ENCODE measurements at places on chromosomes 16 and 17. TPM values are rescaled to one million over a fixed set of nuclear protein-coding genes. Genes with fewer than 3 reads are reported as not detected.

GRCh38 chr17:80746262-80746935 is 201.8 kb downstream of the RPTOR start:
- no peaks in the 10 kb centered on the region for H3K4me1 ChIP-seq
- H3K4me3 ChIP-seq: no peak overlapping the region
- DNase-seq: no peak
- H3K36me3 ChIP-seq: no peaks in the 10 kb centered on the region
- no peak overlapping the region for H3K27ac ChIP-seq

The ARHGAP23 gene
- 53.8 TPM for total RNA-seq

GRCh38 chr17:55114283-55114682 is 145.7 kb downstream of the STXBP4 start:
- no peaks in the 10 kb centered on the region for H3K4me1 ChIP-seq
- no peaks in the 10 kb centered on the region for H3K36me3 ChIP-seq
- no peaks in the 10 kb centered on the region for H3K27me3 ChIP-seq
- no peak overlapping the region for H3K4me3 ChIP-seq

DNA sequence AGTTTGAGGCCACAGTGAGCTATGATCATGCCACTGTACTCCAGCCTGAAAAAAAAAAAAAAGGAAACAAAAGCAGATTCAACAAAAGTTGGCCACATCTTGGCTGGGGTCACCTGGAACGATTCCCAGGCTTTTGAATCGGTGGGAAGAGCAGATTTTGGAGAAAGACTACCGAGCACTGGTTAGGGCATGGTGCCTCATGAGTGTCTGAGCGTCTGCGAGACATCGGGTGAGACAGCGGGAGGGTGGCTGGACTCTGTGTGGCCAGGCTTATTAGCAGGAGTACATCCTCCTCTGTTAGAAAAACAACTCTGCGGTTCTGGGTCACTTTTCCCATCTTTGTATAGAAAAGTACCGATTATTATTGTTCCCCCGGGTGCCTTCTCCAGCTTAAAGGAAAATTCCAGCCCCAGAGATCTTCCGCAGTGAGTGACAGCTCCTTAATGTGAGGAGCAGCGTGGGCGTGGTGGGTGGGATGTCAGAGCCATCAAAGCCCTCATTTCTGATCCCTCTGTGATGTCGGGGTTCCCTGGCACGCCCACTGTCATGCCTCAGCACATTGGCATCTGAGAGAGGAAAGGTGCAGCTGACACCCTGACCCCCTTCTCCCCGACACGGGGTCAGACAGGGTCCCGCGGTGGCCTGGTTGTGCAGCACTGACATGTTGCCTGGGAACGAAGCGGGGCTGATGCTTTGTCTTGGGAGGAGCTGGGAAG is 6.9 kb downstream of the RGS9 start:
- DNase-seq: no peak
- no peak overlapping the region for H3K27ac ChIP-seq
- H3K27me3 ChIP-seq: no peaks in the 10 kb centered on the region
- H3K4me1 ChIP-seq: no peaks in the 10 kb centered on the region

- no peak for DNase-seq
- no peak overlapping the region for H3K4me3 ChIP-seq
- no peak overlapping the region for H3K27ac ChIP-seq
- H3K36me3 ChIP-seq: no peaks in the 10 kb centered on the region
- peaks cover 10% of the 10 kb centered on the region for H3K4me1 ChIP-seq
These were observed 52.2 kb downstream of the TBC1D16 start for GRCh38 chr17:79983456-79983855.

The KRTAP2-2 gene
- not detected for total RNA-seq

GRCh38 chr16:56401482-56401881 is 23.9 kb downstream of the AMFR start:
- no peak for DNase-seq
- peaks cover 44% of the 10 kb centered on the region for H3K36me3 ChIP-seq
- no peaks in the 10 kb centered on the region for H3K4me1 ChIP-seq
- H3K27me3 ChIP-seq: no peaks in the 10 kb centered on the region
- no peak overlapping the region for H3K4me3 ChIP-seq

The TBX4 gene
- not detected for total RNA-seq

The AIPL1 gene
- not detected for total RNA-seq

DNA sequence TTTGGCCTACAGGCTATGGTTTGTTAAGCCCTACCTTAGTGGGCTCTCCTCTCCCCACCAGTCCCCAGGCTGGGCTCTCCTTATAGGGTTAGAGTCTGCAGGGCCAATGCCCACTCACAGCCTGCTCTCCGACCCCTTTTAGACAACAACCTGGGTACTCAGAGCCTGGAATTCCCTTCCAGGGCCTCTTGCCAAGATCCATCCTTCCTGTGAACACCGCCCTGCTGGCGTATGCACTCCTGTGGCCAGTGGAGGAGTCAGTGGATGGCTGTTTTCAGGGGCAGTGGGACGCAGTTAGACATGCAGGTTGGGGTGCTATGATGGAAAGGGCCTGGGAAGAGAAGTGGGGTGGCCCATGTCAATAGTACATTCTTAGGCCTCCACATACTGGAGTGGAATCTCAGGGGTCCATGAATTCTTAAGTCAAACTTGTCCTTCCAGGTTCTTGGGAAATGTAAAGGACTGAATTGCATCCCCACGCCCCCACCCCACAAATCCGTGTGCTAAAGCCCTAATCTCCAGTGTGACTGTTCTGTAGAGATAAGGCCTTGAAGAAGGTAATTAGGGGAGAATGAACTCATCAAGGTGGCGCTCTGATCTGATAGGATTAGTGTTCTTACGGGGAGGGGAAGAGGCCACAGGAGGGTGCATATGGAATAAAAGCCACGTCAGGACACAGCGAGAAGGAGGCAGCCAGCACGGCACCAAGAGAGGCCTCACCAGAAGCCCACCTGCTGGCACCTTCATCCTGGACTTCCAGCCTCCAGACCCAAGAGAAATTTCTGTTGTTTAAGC is 81.6 kb upstream of the CACNG5 start:
- H3K27ac ChIP-seq: no peak overlapping the region
- no peak overlapping the region for H3K4me3 ChIP-seq
- H3K36me3 ChIP-seq: no peaks in the 10 kb centered on the region
- DNase-seq: no peak
- no peaks in the 10 kb centered on the region for H3K27me3 ChIP-seq
- H3K4me1 ChIP-seq: no peaks in the 10 kb centered on the region

DNA sequence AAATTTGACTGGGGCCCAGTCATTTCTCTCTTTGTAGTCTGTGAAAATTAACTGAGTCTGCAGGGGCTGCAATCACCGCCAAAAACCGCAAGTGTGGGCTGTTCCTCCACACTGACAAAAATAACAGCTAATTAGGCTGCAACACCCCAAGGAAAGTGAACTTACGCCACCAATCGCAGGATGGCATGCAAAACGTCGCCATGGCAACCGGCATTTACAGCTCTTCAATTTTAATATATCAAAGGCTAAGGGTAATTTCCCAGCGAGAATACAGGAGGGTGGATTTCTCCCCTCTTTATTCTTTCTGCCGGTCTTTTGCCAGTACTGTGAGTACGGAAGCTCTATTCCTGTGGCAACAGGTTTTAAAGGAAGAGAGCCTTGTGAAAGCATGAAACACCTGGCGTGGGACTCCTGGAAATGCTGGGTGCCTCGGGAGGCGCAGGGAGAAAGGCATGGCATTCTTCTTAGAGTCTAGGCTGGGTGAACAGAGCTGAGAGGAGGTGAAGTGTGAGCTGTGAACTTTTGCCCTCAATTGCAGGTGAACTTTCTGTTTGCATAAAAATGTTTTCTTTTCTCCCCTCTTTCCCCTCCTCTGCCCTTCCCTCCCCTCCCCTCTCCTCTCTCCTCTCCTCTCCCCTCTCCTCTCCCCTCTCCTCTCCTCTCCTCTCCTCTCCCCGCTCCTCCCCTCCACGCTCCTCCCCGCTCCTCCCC is 399.7 kb downstream of the XYLT1 start:
- H3K27me3 ChIP-seq: no peaks in the 10 kb centered on the region
- H3K27ac ChIP-seq: no peak overlapping the region
- peak; percentile 75 for DNase-seq
- no peak overlapping the region for H3K4me3 ChIP-seq
- no peaks in the 10 kb centered on the region for H3K4me1 ChIP-seq

The HSPB9 gene
- not detected for total RNA-seq

The UTP18 gene
- 31.1 TPM for total RNA-seq

GRCh38 chr16:79009896-79010295 is 590.6 kb downstream of the MAF start:
- peak; percentile 3 for DNase-seq
- H3K4me1 ChIP-seq: no peaks in the 10 kb centered on the region
- H3K27ac ChIP-seq: no peak overlapping the region
- H3K27me3 ChIP-seq: no peaks in the 10 kb centered on the region

DNA sequence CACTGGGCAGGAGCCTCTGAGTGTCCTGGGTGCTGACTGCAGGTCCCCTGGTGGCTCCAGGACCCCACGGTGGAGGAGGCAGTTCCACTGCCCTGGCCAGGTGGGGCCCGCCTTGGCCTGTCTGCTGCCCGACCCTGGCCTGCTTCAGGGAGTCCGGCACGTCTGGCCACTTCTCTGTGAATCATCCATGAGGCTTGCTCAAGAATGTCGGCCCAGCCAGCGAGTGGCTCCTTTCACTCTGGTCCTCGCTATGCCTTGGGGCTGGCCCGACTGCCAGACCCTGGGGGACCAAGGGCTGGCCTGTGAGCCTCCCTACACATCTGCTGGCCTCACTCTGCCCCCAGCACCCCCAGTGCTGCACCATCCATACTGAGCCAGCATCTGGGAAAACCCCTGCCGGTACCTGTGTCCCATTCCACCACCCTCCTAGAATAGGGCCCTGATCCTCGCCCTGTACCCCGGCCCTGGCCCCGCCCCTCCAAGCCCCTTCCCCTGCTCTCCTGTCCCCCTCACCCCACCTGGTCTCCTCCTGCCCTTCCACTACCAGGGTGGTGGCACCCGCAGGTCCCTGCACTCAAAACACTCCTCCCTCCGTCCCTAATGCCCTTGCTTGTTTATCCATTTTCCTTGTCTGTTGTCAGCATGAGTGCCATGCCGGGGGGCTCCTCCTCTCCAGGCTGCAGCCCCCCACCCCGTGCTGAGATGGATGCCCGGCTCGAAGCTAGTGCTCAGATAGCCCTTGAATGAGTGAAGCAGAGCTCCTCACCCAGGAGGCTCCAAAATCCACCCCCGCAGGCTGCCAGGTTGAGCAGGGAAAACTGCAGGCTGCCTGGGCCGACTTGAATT is 35.5 kb downstream of the ADCY7 start:
- H3K27ac ChIP-seq: no peak overlapping the region
- DNase-seq: peak; percentile 72
- H3K4me1 ChIP-seq: no peaks in the 10 kb centered on the region
- H3K4me3 ChIP-seq: no peak overlapping the region
- H3K36me3 ChIP-seq: no peaks in the 10 kb centered on the region
- no peaks in the 10 kb centered on the region for H3K27me3 ChIP-seq

DNA sequence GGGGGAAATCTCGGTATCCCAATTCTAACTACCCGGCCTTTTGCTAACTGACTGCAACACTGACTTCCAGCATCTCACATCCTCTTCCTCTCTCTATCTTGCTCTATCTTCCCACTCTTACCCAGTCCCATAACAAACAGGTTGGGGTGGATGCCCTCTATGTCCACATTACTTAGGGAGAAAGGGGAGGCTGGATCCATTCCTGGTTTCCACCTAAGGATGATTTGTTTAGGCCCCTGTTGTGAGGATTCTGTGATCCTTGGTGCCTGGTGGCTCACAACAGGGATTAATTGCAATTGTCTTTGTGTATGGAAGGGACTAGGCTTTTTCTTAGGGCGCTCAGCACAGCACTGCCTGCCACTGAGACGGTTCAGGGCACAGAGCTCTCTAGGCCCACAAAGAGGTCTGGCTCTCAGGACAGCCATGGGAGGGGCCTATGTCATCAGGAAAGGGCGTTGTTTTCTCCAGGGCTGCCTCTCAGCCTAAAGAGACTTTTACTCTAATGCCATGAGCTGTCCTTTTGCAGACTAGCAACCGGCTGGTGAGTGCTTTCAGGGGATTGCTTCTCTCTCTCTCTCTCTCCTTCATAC is 612.1 kb upstream of the SALL1 start:
- H3K27ac ChIP-seq: no peak overlapping the region
- no peaks in the 10 kb centered on the region for H3K4me1 ChIP-seq
- H3K36me3 ChIP-seq: no peaks in the 10 kb centered on the region

The KRT16 gene
- 3.1 TPM for total RNA-seq

GRCh38 chr17:78174346-78174869 is 6.0 kb downstream of the SYNGR2 start:
- peak; percentile 96 for DNase-seq
- no peak overlapping the region for H3K4me3 ChIP-seq
- H3K27ac ChIP-seq: peak overlapping the region; percentile 87
- peaks cover 40% of the 10 kb centered on the region for H3K4me1 ChIP-seq

DNA sequence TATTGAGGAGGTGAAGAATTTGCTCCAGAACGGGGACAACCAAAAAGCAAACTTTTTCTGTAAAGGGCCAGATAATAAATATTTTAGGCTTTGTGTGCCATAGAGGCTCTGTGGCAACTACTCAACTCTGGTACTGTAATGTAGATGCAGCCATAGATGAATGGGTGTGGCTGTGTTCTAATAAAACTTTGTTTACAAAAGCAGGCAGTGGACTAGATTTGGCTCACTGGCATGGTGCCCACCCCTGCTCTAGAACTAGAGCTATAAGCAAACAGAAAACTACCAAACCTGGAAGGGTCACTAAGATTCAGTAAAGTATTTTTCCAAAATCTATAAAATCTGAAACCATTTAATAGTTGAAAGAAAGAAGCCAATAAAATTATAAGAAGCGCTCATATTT is 24.6 kb upstream of the SMURF2 start:
- no peaks in the 10 kb centered on the region for H3K27me3 ChIP-seq
- no peaks in the 10 kb centered on the region for H3K4me1 ChIP-seq
- no peaks in the 10 kb centered on the region for H3K36me3 ChIP-seq

The SMIM36 gene
- total RNA-seq: not detected

- no peak for DNase-seq
- no peaks in the 10 kb centered on the region for H3K4me1 ChIP-seq
- H3K36me3 ChIP-seq: peaks cover 42% of the 10 kb centered on the region
- H3K27me3 ChIP-seq: no peaks in the 10 kb centered on the region
- peak overlapping the region; percentile 5 for H3K27ac ChIP-seq
These were observed 393 bp downstream of the PSMC3IP start for GRCh38 chr17:42577140-42577531.

The CACNB1 gene
- total RNA-seq: 9.9 TPM

- peak overlapping the region; percentile 94 for H3K27ac ChIP-seq
- H3K4me1 ChIP-seq: peaks cover 43% of the 10 kb centered on the region
- peaks cover 2% of the 10 kb centered on the region for H3K36me3 ChIP-seq
These were observed 1.4 kb downstream of the PRSS8 start for GRCh38 chr16:31134091-31134571.

GRCh38 chr16:27199235-27199586 is 4.1 kb upstream of the KDM8 start:
- H3K27me3 ChIP-seq: no peaks in the 10 kb centered on the region
- peaks cover 5% of the 10 kb centered on the region for H3K4me1 ChIP-seq
- DNase-seq: no peak
- H3K4me3 ChIP-seq: no peak overlapping the region
- H3K36me3 ChIP-seq: no peaks in the 10 kb centered on the region

The CCL14 gene
- 134 TPM for total RNA-seq

DNA sequence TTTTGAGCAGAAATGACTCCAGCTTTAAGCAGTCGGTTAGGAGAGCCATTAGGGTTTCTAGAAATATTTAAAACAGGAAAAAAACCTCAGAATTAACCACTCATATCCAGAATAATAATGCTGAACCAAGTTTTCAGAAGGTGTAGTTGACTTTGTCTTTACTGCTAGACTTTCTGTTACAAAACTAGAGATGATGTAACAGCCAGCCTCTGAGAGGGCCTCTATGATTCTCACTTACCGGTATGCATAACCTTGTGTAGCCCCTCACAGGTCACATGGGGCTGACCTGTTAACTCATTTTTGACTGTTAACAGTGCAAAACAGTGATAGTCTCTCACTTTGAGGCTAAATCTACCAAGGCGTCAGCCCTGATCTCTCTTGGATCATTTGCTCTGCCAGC is 74.3 kb downstream of the TEX14 start:
- H3K4me3 ChIP-seq: no peak overlapping the region
- no peak overlapping the region for H3K27ac ChIP-seq
- H3K27me3 ChIP-seq: no peaks in the 10 kb centered on the region

Measured in kidney (tissue), 22 donors.